Astrocyte of the cerebellum (primary cell): ENCODE measurements at places on chromosomes 6 and 20.

DNA sequence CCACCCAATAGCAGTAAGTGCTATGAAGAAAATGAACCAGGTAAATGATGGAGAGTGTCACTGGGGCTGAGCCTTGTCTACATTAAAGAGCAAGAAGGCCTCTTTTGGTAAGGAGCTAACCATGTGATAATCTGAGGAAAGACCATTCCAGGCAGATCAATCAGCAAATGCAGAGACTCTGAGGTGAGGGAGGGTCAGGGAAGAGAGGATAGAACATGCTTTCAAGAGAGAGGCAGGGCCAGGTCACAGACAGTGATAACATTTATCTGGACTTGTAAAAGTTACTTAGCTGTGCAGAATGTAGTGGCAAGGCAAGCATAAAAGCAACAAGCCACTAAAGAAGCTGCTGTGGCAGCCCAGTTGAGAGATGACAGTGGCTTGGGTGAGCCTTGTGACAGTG is 197.3 kb downstream of the TASP1 start:
- no peak for DNase-seq

- DNase-seq: no peak
Measured at GRCh38 chr6:39947611-39948068, 13.4 kb upstream of the MOCS1 start.

GRCh38 chr6:160222491-160222890 is 36.1 kb downstream of the SLC22A2 start:
- no peak for DNase-seq

GRCh38 chr6:7129784-7130569 is 22.2 kb downstream of the RREB1 start:
- DNase-seq: no peak

DNA sequence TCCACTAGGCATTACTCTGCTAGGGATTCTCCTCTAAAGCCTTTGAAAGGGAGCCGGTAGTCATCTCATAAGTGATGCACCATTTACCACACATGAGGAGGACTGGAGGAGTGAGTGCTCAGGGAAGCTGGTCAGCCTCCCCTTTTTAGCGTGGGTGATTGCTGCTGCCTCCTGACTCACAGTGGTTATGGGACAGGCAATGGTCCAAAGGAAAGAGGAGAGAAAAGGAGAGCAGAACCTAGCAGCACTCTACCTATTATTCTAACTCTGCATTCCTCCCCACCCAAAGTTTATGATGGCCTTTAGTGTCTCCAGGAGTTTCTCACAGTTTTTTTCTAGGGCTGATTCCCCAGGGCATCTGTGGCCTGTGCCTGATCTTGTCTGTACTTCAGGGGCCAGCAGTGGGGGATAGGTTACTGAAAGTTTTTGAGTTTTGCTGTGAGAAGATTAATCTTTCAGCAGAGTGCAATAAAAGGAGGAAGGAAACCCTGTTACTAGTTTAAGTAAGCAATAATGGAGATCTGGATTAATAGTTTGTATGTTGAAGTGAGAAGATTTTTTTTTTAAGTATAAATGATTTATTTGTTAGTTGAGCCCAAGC is 36.4 kb upstream of the GCLC start:
- DNase-seq: peak; percentile 37

DNA sequence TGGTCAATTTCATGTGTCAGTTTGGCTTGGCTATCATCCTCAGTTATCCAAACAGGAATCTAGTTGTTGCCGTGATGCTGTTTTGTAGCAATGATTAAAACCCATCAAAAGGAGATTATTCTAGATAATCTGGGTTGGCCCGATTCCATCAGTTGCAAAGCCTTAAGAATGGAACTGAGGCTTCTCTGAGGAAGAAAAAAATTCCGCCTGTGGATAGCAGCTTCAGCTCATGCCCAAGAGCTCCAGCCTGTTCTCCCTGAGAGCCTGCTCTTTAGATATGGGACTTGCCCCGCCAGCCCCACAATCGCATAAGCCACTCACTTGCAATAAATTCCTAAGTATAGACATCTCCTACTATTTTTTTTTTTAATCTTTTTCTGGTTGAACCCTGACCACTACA is 61.5 kb downstream of the SEL1L2 start:
- no peak for DNase-seq

- no peak for DNase-seq
Measured at GRCh38 chr6:85456782-85457181, 6.9 kb downstream of the NT5E start.

- peak; percentile 59 for DNase-seq
Measured at GRCh38 chr6:48111143-48111506, at the start of gene PTCHD4. Gene PTCHD4, minus strand, starts transcription at chr6:48111197. Its CDS starts 42,240 bp downstream, at chr6:48068957.

- no peak for DNase-seq
Measured at GRCh38 chr6:53014744-53015143, 19.7 kb upstream of the GSTA4 start.

DNA sequence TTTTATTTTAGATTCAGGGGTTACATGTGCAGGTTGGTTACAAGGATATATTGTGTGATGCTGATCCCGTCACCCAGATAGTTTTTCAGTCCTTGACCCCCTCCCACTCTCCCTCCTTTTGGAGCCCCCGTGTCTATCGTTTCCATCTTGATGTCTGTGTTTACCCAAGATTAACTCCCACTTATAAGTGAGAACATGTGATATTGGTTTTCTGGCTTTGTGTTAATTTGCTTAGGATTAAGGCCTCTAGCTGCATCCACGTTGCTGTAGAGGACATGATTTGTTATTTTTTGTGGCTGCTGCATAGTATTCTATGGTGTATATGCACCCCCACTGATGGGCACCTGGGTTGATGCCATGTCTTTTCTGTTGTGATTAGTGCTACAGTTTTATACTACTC is 178.6 kb downstream of the PLCB1 start:
- DNase-seq: no peak

GRCh38 chr6:11035616-11036350 is 8.3 kb downstream of the ELOVL2 start:
- DNase-seq: no peak

DNA sequence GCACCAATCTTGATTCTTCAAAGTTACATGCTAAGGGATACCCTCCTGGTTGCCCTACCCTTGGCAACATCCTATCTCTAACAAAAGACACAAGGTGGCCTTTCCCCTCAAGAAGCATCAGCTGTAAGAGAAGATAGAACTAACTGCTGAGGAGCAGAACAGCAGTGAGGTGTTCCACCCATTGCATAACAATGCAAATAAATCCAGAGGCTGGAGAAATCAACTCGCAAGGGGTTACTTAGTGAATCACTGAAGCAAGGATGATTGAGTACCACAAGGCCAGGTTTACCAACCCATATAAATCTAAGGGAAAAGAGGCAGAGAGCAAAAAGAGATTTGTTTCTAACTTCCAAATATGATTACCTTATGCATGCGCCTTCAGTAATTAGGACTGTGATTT is 36.7 kb downstream of the F13A1 start:
- DNase-seq: no peak

- no peak for DNase-seq
Measured at GRCh38 chr6:31094389-31094881, 17.9 kb downstream of the C6orf15 start.

DNA sequence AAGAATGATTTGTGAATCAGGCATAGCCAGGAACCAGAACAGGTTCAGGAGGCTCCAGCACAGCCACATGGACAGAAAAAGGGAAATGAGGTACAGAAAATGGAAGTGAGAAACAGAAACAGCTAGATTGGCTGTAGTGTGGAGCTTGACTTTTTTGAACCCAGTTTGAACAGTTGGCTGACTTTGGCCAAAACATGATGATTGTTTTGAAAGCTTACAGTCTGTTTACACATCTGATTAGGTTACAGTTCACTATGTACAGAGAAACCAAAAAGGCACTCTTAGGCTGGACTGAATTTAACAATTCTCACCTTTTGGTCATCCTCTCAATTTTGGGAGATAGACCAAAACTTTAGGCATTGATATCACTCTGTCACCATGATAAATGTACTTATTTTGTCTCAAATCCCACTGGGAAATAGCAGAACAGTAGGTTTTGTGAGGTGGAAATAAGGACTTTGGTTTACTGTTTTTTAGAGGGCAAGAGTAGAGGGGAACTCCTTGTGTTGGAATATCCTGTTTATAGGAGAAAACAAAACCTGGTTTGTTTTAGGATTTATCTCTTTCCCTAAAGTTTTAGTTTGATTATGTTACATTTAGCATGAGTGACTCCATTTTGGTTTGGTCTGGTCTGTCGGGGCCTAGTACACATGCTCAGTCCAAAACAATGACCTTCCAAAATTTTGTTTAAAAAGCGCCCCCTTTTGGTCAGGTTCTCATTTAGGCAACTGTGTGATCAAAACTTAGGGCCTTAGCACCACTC is 123.1 kb downstream of the OLIG3 start:
- no peak for DNase-seq

DNA sequence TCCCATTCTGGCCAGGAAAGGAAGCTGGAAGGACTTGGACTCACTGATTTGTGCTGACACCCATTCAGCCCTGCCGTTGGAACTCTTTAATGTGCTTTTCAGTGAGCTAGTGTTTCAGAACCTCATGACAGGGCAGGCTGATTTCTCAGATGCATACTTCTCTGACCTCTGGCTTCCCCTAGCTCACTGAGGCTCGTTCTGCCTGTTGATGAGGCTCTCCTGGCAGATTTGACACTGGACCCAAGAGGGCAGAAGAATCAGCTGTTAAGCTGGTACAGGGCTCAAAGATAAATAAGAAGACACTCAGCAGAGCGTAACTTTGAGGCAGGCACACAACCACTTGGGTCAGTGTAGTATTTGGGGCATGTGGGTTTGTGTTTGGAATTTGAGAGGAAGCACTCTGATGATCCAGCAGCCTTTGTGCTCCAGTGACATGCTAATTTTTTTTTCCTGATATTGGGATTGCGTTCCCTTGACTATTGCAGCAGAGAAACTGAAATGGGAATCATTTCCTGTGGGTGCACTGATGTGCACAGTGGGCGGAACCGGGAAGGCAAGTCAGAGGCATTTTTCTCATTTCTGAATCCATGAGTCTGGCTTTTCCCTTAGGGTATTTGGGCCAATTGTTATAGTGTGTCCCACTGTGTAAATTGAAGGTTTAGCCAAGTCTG is 80.2 kb downstream of the CARMIL1 start:
- DNase-seq: peak; percentile 27

GRCh38 chr20:32589256-32589655 is 4.1 kb upstream of the NOL4L start:
- no peak for DNase-seq

GRCh38 chr20:58523971-58524315 is 8.7 kb upstream of the APCDD1L start:
- peak; percentile 53 for DNase-seq

- peak; percentile 60 for DNase-seq
Measured at GRCh38 chr6:137309078-137309762, 90.0 kb upstream of the IFNGR1 start.

- DNase-seq: no peak
Measured at GRCh38 chr20:31723069-31723318, 326 bp upstream of the BCL2L1 start.

DNA sequence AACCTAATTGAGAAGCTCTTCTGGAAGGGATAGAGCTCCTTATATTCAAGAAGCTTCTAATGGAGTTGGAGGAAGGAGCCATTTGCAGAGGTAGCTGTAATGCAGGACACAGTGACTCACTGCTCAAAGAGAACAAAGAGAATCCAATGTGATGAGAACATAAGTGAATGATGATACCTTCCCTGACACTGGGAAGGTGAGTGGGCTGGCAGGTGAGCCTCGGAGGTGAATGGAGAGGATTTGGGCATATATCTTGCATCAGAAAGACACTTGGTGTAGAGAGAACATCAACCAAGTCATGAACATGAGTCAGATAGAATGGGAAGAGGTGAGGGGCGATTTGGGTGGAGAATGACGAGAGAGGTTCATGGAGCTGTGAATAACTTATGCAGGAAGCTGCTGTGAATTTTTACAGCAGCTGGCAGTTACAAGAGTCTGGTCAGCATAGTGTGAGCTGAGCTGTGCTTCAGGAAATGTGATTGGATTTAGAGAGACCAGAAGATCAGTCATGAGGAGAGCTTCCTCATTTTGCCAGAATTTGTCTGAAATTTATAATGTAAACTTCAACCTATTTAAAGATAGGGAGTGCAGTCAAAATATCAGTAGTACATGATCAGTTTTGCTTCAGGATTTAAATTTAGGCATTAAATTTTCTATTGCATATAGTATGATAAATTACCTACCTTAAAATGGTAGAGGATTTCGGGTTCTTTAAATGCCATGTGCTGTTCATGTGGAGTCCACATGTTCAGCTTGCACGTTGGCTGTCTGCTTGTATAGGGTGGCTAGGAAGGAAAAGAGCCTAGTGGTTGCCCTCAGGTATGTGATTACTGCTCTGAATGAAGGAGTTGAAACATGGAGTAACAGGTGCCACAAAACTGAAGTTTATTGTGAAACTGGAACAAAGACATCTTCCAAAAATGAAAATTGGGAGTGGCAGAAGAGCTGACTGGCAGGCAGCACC is 59.2 kb upstream of the KIF25 start:
- no peak for DNase-seq

DNA sequence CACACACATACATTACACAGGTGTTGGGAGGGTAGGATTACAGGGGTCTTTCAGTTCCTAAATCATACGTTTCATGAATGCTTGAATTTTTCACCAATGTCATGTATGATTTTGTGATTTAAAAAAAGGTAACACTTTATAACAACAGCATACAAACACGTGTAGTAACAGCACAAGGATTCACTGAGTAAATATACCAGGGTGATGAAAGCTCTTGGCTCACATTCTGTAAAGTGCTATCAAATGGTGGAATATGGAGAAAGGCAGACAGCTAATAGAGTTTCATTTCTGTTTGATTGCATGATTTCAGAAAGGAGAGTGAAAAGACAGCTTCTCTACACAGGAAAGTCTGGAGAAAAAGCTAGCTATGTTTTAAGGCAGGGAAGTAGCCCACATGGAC is 231.9 kb downstream of the CD83 start:
- DNase-seq: no peak

DNA sequence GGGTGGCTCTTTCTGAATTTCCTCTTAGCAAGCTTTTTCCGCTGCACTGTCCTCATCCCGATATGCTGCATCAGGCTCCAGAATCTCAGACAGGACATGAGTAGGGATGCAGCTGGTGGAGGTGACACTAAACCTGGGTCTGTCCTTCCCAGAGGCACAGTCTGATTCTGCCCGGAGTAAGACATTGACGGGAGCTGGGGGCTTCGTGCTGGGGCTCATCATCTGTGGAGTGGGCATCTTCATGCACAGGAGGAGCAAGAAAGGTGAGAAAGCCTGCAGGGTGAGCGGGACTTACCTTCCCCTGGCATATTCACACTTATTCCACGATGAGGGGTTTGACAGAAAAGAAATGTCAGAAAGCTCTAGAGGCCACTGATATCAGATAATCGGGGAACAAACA is 9.8 kb downstream of the HLA-DPB1 start:
- no peak for DNase-seq

DNA sequence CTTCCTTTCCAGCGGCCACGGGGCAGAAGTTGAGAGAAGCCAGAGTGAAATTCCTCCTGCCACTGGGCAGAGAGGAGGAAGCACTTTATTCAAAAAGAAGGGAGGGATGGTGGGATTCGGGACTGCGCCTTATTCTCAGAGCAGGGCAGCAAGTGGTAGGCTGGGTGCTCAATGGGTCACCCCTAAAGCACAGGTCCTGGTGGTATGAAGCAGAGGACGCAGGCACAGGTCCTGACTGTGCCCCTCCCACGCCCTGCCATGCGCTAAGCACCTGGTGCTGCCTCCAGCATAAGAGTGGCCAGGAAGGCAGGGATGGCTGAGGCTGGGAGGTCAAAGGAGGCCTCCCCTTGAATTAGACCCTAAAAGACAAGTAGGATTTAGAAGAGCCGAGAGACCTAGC is 4.9 kb upstream of the GRM4 start:
- no peak for DNase-seq
